ENCODE measurements at places on chromosomes 3 and 15. TPM values are rescaled to one million over a fixed set of nuclear protein-coding genes. Genes with fewer than 3 reads are reported as not detected.

The ASB14 gene
- total RNA-seq = not detected

The GOLGA6B gene
- total RNA-seq = not detected

The GABRR3 gene
- total RNA-seq = not detected

The KCNAB1 gene
- total RNA-seq = 5.4 TPM

The IGF2BP2 gene
- 27.5 TPM for total RNA-seq

The GOLGA6L4 gene
- total RNA-seq = 3.8 TPM

The GPR176 gene
- 9.4 TPM for total RNA-seq

The SHC4 gene
- 4.0 TPM for total RNA-seq

The CDC25A gene
- total RNA-seq = 2.6 TPM

The GRAMD1C gene
- total RNA-seq = 18.4 TPM

The PYGO1 gene
- total RNA-seq = 8.5 TPM

The FSIP1 gene
- total RNA-seq = 23.3 TPM

The LACTB gene
- 17.1 TPM for total RNA-seq

The CD200R1 gene
- 1.3 TPM for total RNA-seq

The LRRC34 gene
- total RNA-seq = 1.0 TPM

The PDZRN3 gene
- total RNA-seq = 36.0 TPM

The PLSCR2 gene
- 2.0 TPM for total RNA-seq

The KY gene
- not detected for total RNA-seq

The SCAMP2 gene
- 71.4 TPM for total RNA-seq

The AGTR1 gene
- 17.3 TPM for total RNA-seq

The IL17RD gene
- total RNA-seq = 31.8 TPM

The PROK2 gene
- total RNA-seq = not detected

The TMC3 gene
- total RNA-seq = not detected

The IQCF5 gene
- not detected for total RNA-seq

The FHIT gene
- 17.7 TPM for total RNA-seq

The HRH1 gene
- total RNA-seq = 4.2 TPM

The CCDC66 gene
- 67.0 TPM for total RNA-seq

The TMEM212 gene
- total RNA-seq = not detected

The GREM1 gene
- total RNA-seq = 21.3 TPM

The NXPE3 gene
- 21.6 TPM for total RNA-seq

The CCDC39 gene
- 0.33 TPM for total RNA-seq

The FBXL22 gene
- total RNA-seq = 3.5 TPM

The NR2E3 gene
- total RNA-seq = 2.9 TPM

The CAND2 gene
- 1.8 TPM for total RNA-seq

The TMIE gene
- total RNA-seq = not detected

The TRPM1 gene
- not detected for total RNA-seq

The SEMA5B gene
- total RNA-seq = 0.15 TPM

The SNX22 gene
- 1.5 TPM for total RNA-seq
